ENCODE measurements at places on chromosomes 12 and 14.
A peak's percentile ranks its signal among the peaks of the same experiment; 100 is the strongest.

DNA sequence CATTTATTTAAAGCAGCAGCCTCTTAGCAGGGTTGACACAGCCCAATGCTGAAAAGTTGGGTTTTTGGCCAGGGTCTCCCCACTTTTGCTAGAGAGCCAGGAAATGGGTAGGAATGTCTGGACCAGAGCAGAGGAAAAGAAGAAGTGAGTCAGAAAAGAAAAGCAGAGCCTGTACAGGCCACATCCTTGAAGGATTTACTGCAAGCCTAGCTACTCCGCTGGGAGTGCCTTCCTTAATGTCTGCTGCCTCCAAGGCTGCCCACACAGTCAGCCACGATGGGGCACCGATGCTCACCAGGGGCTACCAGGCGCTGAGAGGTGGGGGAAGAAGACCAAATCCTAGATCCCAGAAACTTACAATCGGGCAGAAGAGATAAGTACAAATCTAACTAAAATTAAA is 139.2 kb downstream of the C12orf75 start:
- no peak for DNase-seq

- no peak for DNase-seq
Observed at GRCh38 chr12:16913832-16914490, 308.0 kb upstream of the LMO3 start.

- DNase-seq: no peak
Observed at GRCh38 chr12:121693155-121693687, 19.3 kb upstream of the TMEM120B start.

DNA sequence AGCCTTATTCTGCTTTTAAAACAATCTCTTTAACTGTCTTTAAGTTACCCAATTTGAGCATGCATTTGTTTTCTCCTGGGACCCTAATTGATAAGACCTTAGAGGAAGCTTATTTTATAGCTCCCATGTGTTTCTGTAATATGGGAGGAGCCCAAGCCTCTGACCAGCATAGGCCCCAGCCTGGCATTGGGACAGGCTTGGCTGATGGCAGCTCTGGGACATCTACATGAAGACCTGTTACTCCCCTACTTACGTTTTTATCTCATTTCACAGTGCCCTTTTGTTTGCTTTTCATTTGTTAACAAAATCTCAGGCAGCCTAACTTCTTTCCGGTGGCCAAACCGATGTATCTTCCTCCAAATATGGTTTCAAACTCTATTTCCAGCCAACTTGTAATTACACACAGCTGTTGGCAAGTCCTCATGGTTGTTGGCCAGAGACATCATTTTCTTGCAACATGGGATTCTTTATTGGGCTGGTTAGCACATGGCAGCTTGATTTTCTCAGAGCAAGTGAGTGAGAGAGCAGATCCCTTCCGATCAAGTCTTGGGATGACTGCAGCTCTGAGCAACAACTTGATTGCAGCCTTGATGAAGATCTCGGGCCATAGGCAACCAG is 1117.5 kb downstream of the AACS start:
- DNase-seq: no peak

GRCh38 chr12:1611803-1612572 is 17.0 kb upstream of the WNT5B start:
- DNase-seq: peak; percentile 64

GRCh38 chr12:105982022-105982421 is 156.7 kb downstream of the NUAK1 start:
- no peak for DNase-seq

- no peak for DNase-seq
Observed at GRCh38 chr12:41950455-41950854, 194.2 kb downstream of the GXYLT1 start.

- DNase-seq: no peak
Observed at GRCh38 chr14:92631098-92631497, 117.3 kb downstream of the LGMN start.

GRCh38 chr14:104594310-104595046 is 10.1 kb downstream of the TMEM179 start:
- DNase-seq: no peak

DNA sequence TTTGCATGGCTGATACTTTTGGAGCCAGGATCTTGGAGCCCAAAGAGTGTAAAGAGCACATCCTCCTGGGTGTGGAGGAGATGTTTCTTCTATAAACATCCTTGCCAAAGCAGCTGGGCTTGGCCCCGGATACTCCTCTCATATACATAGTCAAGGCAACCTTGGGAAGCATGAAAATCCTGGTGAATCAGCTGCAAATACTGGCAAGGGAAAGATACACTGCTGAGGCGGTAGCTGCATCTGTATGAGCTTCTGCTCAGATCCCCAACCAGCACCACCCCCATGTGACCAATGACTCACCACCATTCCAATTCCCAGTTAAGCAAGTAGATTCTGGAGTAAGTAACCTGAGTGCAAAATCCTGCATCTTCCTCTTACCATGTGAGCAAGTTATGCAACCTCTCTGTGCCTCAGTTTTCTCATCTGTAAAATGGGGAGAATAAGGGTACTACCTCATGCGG is 567.4 kb downstream of the MED13L start:
- peak; percentile 74 for DNase-seq

DNA sequence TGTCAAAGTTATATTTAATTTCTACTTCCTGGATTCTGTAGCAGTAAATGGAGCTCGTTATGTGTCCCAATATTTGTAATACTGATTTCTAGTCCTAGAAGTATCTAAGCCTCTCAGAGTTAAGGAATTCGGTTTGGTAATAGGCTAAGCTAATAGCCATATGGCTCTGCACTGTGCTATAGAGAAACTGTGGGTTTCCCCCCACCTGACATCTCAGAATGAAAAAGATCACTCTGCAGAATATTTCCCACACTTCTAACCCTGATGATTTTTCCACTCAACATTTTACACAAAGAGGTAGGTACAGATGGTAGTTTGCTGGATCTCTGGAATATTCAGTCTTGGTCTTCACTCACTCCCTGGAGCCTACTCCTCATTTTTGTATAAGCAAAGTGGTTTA is 71.2 kb downstream of the BORCS5 start:
- DNase-seq: no peak

DNA sequence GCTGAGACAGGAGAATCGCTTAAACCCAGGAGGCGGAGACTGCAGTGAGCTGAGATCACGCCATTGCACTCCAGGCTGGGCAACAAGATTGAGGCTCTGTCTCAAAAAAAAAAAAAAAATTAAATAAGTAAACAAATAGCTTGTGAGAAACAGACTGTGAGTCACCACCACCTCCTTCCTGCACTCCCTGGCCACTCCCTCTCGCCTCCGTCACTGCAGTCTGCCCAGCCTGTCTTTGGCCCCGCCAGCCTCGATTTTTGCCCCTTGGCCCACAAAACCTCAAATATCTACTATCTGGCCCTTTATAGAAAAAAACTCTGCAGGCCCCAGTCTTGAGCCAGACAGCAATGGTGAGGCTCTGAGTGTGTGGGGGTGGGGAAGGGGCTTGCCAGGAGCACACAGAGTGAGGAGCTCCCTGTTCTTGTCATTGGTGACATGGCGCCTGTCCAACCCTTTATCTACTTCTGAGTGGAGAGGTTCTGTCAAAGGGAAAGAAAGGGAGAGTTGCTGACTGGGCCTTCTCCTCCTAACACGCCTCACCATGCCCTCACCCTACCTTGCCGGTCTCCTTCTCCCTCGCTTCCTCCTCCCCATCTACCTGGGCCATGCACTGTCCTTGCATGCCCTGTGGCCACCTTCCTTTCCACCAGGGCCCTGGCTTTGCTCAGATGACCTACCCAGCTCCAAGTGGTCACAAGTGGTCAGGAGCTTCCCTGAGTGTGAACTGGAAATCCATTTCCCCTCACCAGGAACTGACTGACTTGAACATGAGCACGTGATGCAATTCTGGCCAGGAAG is 22.1 kb downstream of the LGMN start:
- no peak for DNase-seq

DNA sequence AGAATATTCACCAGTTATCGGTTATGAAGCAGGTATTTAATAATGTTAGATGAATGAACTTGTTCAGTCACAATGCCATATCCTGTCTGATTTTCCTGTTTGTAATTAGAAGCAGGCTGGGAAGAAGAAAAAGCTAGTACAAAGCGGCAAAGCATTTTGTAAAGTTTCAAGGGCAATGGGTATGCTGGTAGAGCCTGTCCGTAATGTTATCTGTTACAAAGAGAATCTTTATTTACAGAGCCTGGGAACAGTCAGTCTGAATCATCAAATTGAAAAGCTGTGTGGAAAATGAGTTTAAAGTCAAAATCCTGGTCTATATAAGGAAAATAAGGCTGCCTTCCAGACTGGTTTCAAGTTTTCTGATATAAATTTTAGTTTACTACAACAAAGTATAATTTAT is 40.5 kb downstream of the PARP11 start:
- DNase-seq: no peak

- no peak for DNase-seq
Observed at GRCh38 chr12:39043424-39043822, 138.0 kb upstream of the CPNE8 start.

GRCh38 chr12:22172501-22172900 is 126.5 kb downstream of the CMAS start:
- no peak for DNase-seq

DNA sequence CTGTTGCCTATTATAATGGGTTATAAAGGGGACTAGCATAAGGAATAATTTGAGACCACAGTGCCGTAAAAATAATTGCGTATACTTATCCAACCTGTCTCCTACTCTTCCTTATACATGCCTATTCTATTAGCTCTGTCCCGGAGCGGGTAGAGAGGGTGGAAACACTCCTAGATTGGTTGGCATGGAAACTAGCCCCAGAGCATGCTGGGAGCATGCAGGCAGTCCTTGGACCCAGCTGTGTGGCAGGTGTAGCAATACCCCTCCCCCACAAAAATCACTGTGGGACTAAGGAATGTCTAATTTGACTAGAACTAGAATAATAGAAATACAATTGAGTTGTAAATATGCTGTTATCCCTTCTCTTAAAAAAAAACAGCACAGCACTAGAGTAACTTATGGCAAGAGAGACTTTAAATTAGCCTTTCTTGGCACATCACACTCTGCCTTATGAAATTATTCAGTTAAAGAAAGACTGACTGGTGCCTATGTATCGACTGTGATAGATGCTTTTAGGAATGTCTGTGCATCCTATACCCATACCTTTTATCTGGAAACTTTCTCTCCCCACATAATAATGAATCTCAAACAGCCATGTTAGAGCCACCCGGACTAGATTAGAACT is 244.0 kb upstream of the DAAM1 start:
- no peak for DNase-seq

DNA sequence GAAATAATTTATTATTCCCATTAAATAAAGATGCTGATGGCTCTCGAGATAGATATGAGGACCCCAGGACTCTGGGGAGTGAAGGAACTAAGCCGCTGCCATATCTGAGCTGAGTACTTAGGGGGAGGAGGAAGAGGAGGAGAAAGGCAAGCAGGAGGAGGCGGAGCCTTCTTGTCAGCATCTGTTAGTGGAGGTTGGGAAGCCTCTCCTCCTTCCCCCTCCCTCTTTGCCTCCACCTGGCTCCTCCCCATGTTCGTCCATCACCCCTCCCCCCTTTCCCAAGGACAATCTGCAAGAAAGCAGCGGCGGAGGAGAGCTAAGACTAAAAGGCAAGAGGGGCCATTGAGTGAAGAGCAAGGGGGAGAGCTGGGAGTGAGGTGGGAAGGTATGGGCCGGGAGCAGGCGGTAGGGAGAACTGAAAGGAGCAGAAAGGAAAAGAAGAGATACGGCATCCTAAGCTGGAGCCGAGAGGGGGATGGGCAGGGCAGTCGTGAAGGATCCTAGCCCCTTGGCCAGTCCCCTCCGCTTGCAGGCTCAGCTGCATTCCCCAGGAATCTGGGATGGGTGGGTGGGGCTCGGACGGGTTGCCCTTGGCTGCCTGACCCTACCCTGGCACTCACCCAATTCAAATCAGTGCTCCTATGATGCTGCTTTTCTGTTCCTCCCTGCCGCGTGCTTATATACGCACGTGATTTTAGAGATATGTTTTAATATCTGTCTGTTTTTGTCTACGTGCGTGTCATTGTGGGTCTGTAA is at the start of gene PFKM:
Gene PFKM, plus strand, starts transcription at position 287 of the 756 bp plus-strand sequence. CDS start 3,411 bp downstream, outside the sequence.
- peak; percentile 92 for DNase-seq

DNA sequence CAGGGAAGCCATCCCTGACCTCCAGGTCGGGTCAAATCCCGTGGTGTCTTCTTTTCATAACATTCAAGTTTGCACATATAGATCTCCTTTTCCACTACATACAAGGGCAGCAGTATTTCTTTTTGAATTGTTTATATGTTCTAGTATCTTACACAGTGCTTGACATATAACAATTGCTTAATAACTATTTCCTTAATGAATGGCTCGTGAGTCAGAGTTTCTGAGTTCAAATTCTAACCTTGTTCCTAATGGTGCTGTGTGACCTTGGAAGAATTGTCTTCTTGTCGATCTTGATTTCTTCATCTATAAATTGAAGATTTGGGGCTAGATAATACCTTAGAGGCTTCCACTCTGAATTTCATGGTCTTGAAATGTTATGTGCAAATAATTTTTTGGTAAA is 57.2 kb upstream of the PELI2 start:
- no peak for DNase-seq

DNA sequence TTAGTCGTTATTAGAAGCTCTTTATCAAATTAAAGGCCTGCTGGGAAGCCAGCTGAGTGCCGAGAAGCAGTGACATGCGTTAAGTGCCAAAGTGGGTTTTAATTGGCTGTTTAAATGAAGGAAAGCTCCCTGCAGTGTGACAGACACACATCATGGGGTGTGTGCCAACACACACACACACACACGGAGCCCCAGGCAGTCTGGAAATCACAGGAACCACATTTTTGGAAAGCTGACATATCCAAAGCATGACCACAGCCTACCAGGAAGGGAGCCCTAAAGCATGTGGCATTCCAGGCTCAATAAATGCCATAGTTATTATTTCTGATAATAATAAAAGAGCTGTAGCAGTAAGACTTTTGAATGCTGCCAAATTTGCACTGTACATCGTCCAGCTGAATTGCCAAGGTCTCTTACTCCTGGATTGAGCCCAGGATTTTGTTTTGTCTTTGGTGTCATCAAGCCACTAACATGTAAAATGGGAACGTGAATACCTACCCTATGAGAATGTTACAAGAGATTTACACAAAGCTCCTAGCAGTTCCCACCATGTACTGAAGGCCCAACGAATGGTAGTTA is 135.1 kb downstream of the TMEM30B start:
- peak; percentile 64 for DNase-seq

DNA sequence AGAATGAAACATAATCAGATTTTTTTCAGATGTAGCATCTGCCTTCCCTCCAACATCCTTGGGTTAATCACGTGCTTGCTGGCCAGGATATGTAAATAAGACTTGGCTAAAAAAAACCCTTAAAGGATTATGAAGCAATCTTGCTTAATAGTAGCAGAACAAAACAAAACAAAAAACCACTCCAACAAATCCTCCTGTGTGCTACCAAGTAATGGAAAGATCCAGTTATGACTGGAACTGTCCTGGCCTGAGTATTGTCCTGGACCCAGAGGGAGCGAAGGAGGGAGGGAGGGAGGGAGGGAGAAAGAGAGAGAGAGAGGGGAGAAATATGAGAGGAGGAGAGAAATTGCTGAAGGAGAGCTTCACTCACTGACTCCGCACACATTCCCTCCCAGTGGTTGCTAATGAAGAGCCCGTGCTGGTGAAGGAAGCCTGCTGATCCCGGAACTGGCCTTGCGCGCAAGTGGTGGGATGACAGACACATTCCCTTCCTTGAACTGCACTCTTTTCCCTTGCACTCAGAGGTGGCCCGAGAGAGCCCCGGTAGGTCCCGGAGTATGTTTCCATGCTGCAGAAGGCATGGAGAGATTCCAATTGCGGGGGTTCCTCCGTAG is 57.2 kb downstream of the HMGA2 start:
- no peak for DNase-seq

GRCh38 chr12:108817909-108818308 is 39.5 kb downstream of the SSH1 start:
- DNase-seq: no peak

GRCh38 chr14:103732868-103733620 is 17.4 kb downstream of the ZFYVE21 start:
- no peak for DNase-seq

- DNase-seq: no peak
Observed at GRCh38 chr12:112450725-112451124, 32.0 kb downstream of the PTPN11 start.
